ENCODE measurements at places on chromosomes 12 and 14.

GRCh38 chr12:45034861-45035265, 16.0 kb downstream of the DBX2 start:
- no peak for DNase-seq

DNA sequence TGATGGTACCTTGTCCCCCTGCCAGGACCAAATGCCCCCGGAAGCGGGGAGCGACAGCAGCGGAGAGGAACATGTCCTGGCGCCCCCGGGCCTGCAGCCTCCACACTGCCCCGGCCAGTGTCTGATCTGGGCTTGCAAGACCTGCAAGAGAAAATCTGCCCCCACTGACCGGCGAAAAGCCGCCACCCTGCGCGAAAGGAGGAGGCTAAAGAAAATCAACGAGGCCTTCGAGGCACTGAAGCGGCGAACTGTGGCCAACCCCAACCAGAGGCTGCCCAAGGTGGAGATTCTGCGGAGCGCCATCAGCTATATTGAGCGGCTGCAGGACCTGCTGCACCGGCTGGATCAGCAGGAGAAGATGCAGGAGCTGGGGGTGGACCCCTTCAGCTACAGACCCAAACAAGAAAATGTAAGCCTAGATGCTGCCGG, 410 bp downstream of the MYF6 start:
- DNase-seq: no peak

DNA sequence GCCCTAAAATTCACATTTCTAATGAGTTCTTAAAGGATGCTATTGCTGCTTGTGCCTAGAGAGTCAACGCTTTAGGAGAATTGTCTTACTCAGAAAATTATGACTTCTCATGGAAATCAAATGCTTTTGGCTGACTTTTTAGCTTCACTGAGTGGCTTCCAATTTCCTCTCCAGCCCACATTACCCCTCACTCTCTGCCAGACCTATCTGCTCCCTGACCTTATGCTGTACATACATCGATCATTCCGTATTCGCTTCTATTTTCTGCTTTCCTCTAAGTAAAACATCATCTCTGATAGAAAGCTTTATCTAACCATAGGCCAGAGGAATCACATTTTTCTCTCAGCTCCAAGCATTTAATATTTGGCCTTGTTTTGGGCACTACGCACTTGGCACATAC, 12.5 kb upstream of the SMCO3 start:
- no peak for DNase-seq

- no peak for DNase-seq
Observed at GRCh38 chr14:53127151-53127550, 26.0 kb downstream of the DDHD1 start.

GRCh38 chr12:116537101-116537904, 21.9 kb upstream of the MAP1LC3B2 start:
- DNase-seq: no peak

GRCh38 chr14:65770681-65771080, 358.2 kb downstream of the FUT8 start:
- DNase-seq: no peak

DNA sequence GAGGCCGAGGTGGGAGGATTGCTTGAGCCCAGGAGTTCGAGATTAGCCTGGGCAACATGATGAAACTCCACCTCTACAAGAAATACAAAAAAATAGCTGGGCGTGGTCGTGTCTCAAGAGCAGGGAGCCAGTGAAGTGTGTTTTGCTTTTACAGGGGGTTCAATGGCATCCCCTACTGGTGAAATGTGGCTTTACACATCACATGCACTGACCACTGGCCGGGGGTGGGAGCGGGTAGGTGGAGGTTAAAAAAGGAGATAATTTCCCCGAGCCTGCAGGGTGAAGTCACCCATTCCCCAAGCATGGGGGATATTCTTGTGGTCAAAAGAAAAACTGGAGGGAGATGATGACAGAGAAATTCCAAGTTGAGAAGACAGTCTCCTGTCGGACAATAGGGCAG, 63.6 kb upstream of the PWP1 start:
- peak; percentile 41 for DNase-seq

DNA sequence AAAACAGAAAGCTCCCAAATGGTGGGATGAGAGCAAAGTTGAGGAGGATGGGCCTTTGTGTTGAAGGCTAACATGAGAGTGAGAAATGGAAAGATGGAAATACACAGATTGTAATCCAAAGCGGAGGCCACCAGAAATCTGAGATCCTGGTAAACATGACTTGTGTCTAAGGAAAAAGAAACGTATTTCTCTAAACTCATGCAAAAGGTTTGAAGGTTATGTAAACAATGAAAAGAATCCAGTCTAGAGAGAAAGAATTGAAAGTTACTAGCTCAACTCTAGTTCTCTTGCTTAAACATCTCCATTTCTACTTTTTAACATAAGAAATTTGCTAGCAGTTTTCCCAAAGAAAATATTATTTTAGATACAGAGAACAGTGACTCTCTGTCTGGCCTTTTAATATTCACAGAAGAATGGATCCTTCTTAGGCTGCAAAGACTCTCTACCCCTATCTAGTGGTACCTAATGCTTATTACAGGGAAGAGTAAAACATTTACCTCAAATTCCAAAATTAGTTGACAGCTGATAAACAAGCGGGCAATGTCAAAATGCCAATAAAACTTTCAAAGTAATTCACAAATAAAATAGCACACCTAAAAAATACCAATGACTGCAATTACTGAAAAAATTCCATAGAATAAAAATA, 75.8 kb upstream of the SOX5 start:
- DNase-seq: peak; percentile 21

DNA sequence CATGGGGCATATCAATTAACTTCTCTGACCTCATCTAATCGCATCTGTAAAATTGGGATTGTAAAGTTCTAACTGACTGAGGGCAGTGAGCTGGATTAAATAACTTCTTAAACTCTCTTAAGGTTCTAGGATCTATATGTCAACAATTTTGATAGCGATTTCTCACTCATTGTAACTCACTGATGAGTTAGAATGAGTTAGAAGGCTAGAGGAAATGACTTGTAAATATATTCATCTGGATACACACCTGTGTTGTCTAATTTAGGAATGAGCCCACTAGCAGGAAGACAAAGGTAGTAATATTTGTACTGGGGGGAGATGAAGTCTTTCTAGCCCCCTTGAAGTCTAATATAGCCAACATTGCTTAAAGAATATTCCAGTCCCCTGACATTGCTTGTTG, 46.3 kb upstream of the CERS5 start:
- DNase-seq: no peak

DNA sequence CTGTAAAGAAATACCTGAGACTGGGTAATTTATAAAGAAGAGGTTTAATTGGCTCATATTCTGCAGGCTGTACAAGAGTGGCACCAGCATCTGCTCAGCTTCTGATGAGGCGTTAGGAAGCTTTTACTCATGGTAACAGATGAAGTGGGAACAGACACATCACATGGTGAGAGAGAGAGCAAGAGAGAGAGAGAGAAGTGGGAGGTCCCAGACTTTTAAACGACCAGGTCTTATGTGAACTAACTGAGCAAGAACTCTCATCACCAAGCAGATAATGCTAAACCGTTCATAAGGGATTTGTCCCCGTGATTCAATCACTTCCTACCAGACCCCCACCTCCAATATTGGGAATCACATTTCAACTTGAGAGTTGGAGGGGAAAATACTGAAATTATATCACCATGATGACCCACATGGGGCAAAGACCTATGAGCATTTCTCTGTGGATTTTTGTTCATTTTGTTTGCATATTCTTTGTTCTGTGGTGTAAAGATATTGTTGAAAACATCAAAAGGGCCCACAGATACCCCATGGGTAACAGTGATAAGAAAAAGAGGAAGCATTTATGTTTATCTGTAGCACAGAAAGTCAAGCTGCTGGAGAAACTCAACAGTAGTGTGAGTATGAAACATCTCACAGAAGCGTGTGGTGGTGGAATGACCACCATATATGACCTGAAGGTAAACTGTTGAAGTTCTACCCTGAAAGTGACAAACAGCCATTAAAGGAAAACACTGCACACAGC, 135.2 kb upstream of the PDE3A start:
- no peak for DNase-seq

- DNase-seq: no peak
Observed at GRCh38 chr14:101019541-101019940, 116.0 kb upstream of the RTL1 start.

- DNase-seq: peak; percentile 51
Observed at GRCh38 chr12:47085815-47086252, 6.1 kb upstream of the AMIGO2 start.

GRCh38 chr12:449203-449602, 10.5 kb upstream of the B4GALNT3 start:
- DNase-seq: no peak

GRCh38 chr12:103851127-103851526, 10.1 kb upstream of the NT5DC3 start:
- no peak for DNase-seq

- DNase-seq: no peak
Observed at GRCh38 chr12:120413901-120414695, 23.8 kb upstream of the COX6A1 start.

DNA sequence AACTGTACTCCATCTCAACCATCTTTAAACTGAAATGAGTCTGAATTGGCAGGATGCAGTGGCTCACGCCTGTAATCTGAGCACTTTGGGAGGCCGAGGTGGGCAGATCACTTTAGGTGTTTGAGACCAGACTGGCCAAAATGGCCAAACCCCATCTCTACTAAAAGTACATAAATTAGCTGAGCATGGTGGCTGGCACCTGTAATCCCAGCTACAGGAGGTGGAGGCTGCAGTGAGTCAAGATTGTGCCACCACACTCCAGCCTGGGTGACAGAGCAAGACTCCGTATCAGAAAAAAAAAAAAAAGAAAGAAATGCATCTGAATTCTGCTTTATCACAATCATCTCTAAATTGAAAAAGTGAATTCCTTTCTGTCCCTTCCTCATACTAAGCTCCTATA, 110.3 kb downstream of the NELL2 start:
- no peak for DNase-seq

DNA sequence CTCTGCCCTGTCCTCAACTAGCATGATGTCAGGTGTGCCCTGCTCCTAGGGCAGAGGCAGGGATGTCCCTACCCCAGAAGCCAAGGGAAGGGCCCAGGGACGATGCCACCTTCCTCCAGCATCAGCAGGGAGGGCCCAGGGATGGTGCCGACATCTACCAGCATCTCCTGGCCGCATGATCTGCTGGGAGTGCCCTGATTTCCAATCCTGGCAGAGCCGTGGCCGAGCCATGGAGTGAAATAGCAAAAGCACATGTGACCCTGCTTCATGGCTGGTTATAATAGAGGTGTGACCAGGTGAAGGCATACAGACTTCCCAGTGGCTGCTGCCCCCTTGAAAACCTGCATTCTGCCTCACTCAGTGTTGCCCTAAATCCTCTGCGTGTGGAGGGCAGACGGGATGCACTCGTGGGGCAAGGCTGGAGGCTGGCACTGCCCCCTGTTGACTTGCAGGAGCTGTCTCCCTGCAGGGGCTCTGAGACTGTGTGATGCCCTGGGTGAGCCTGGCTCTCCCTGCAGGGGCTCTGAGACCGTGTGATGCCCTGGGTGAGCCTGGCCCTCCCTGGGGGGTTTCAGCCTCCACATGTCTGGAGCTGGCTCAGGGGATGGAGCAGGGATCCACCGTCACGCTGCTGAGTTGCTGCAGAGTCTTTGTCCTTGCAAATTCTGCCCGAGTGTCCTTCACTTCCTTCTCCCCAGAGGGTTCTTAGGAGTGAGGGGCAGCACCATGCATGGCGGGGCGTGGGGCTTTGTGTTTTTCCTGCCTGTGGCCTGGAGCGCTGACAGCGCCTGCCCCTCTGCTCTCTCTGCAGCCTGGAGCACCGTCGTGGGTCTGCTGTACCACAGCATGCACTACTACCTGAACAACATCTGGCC, 51.7 kb downstream of the ADGRD1 start:
- no peak for DNase-seq

DNA sequence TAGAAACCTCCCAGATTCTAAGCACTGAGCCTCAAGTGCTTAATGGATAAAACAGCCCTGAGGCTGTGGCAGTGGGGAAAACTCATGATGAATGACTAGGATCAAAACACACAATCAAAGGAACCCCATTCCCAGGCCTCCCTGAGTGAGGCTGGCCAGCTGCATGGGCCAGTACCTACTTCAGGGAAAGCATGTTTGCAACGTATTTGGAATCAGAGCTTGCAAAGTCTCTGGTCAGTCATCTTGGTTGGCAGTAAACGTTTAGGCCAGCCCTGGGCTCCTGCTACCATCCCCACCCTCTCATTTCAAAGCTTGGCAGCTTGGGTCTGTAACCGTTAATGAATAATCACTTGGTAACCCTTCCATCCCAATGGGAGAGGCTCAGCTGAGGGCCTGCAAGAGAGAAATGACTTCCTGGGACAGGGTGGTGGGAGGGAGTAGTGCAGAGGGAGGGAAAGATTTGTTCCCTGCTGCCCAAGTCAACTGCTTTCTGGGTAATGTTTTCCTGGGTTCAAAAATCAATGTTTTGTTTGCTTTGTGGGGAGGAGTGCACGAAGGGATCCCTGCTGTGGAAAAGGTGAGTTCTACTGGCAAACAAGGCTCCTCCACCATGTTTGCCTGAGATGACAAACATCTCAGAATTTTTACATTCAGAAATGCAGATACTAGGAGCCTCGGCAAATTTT, 2.0 kb upstream of the RNASE8 start:
- no peak for DNase-seq

DNA sequence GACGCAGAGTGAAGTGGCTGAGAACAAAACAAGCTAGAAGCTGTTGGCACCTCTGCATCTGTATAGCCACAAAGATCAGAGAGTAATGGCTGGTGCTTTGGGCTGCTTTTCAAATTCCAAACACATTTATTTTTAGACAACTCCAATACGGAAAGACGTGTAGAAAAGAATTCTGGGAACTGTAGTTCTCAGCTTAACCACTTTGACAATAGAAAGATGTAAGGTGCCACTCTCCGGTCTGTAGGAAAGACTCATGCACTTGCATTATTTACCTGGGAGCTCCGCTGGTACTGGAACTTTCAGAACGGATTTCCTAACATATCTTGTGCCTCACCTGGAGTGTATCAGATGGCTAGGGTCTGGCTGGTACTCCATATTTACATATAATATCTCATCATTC, 1.8 kb upstream of the OR4K2 start:
- no peak for DNase-seq

DNA sequence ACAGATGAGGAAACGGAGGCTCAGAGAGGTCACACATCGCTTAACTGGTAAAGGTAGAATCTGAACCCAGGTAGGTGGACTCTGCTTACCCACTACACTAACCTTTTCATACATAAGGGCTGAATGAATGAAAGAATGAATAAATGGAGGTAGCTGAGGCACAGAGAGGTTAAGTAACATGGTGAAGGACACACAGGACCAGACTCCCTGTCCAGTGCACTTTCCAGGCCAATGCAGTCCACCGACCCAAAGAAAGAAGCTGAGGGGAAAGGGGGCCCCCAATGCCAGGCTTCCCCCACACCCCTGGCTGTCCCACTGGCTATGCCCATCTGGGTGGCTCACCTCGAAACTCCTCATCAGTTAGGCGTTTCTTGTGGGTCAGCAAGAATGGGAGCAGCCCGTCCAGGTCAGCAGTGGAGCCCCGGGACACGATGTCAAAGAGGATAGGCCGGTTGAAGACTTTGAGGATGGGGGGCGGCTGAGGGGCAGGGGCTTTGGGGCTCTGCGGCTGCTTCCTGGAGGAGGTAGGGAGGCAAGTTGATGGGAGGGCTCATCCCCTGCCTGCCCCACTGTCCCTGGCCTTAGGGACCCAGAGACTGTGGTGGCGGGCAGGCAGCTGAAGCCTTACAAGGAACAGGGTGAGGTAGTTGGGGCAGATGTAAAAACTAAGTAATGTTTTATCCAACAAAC, 25.1 kb downstream of the TRPV4 start:
- DNase-seq: no peak
